ENCODE measurements at places on chromosomes 5 and 9.
A peak's percentile ranks its signal among the peaks of the same experiment; 100 is the strongest.

DNA sequence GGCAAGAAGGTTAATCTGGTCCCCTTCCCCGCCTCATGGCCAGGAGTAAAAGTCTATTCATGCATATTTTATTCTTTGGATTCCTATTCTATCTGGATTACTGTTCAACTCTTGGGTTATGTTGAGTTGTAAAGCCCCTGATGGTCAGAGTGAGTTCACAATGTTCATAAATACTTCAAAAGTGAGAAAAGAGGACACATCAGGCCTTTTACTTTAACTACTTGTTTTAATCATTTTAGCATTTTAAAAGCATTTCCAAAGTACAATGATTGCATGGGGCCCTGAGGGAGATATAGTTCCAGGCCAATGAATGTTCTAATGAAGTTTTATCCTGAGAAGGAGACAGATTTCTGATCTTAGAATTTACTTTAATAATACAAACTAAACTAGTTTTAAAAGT is 93.9 kb downstream of the BOD1 start:
- no peak overlapping the region for H3K4me3 ChIP-seq
- no peaks in the 10 kb centered on the region for H3K4me1 ChIP-seq
- no peak for DNase-seq

DNA sequence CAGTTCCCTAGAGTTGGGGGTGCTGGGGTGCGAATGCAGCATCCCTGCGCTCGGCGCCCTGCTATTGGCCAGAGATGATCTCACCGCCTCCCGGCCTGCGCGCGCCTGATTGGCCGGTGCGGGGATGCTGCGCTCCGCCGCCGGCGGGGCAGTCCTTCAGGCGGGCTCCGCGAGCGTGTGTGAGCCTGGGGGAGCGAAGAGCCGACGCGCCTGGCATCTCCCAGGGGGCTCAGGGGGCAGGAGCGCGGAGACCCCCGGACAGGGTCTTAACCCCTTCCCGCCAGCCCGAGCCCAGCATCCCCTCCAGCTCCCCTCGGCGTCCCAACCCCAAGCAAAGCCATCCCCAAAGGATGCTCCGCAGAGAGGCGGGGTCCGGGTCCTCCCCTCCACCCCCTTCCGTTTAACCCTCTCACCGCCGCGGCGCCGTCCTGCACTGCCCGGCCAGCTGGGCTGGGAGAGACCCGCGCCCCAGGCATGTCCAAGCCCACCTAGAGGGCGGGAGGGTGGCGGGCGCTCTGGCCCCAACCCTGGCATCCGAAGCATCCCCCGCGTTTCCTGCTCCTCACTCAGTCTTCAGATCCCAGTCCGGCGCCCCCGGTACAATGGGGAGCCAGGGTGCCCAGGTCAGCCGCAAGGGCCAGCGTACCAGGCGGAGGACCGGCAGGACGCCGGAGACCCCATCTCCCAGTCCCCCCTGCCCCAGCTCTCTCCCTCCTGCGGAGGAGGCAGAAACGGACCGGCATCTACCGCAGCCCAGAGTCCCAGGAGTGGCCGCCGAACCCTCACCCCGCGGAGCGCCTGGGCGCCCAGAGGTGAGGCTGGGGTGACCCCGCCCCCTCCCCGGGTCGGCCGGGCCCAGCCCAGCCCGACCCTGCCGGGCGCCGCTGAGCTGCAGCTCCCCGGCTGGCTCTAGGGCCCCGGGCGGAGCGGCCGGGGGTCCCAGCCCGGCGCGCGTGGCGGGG is 19.3 kb upstream of the TOR2A start:
- H3K27me3 ChIP-seq: no peaks in the 10 kb centered on the region
- H3K4me1 ChIP-seq: no peaks in the 10 kb centered on the region
- no peak overlapping the region for H3K4me3 ChIP-seq
- no peaks in the 10 kb centered on the region for H3K36me3 ChIP-seq

DNA sequence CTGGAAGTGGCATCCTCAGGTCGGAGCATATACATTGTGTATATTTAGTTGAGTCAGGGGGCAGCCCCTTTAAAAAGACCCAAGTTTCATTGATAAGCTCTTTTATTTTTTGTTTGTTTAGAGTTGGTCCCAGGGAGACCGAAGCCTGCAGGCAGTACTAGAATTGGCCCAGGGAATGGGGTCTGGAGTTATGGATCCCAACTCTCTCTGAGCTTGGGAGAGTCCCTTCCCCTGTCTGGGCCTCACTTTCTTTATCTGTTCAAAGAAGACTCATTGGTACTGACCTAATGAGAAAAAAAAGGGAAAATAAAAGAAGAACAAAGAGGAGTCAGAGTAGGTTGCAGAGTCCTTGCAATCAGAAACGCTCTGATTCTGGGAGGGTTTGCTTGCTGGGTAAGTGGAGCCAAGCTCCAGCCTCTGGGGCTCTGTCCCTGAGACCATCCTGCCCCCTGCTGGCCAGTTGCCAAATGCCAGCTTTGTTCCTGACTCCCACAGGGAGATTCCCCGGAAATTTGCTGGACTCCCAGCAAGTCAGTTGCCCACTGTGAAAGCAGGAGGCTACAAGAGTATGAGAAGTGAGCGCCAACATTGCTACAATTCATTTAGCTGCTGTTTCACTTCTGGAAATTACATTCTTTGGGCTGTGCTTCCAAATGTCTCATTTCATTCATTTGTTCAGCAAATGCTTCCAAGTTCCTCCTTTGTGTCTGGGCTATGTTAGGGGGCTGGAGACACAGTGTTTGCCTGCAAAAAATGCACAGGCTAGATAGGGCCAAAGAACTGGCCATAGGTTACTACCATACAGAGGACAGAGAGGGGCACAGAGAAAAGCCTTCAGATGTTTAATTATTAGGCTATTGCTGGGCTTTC is 156.2 kb downstream of the MELK start:
- no peaks in the 10 kb centered on the region for H3K36me3 ChIP-seq
- no peak overlapping the region for H3K4me3 ChIP-seq
- DNase-seq: peak; percentile 65

- no peak for DNase-seq
- H3K27ac ChIP-seq: no peak overlapping the region
- no peaks in the 10 kb centered on the region for H3K27me3 ChIP-seq
- no peaks in the 10 kb centered on the region for H3K36me3 ChIP-seq
- no peaks in the 10 kb centered on the region for H3K4me1 ChIP-seq
These were observed 145.2 kb upstream of the IQGAP2 start for GRCh38 chr5:76257897-76258296.
